ENCODE measurements at places on chromosomes 16 and 17.

GRCh38 chr17:15742921-15743320 is 10.8 kb downstream of the TBC1D26 start:
- no peak for DNase-seq

GRCh38 chr17:43880420-43880991 is 26.8 kb downstream of the MPP2 start:
- peak; percentile 46 for DNase-seq

DNA sequence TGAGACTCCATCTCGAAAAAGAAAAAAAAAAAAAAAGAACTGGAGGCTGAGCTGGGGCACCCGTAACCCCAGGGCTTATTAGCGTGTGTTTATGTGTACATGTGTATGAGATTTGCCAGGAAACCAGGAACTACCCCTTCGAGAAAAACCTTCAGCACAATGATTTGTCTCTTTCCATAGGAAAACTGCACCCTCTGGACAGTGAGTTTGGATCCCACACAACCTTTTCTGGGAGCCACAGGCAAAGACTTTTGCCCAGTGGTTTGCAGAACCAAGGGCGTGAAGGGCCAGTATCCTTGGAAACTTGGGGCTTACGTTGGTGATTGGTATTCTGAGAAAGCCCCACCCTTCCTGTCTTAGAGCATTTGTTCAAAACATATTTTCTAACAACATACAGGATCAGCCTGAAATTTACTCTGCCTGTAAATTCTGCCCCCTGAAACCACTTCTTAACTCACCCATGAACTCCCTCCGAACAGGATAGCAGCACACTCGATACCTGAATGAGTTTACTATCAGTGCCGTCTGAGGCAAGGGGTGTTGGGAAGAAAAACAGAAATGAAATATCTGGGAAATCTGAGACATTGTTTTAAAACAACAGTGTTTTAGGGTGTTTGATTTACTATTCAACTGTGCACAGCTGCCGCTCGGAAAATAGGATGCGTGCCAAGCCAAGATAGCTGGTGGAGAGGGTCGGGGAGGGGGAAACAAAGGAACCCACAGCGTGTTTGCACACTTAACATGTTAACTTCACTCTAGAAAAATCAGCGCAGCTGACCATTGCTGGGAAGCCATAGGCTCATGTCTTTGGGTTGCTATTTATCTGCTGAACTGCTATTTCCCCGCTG is 40.2 kb upstream of the MAF start:
- DNase-seq: no peak

DNA sequence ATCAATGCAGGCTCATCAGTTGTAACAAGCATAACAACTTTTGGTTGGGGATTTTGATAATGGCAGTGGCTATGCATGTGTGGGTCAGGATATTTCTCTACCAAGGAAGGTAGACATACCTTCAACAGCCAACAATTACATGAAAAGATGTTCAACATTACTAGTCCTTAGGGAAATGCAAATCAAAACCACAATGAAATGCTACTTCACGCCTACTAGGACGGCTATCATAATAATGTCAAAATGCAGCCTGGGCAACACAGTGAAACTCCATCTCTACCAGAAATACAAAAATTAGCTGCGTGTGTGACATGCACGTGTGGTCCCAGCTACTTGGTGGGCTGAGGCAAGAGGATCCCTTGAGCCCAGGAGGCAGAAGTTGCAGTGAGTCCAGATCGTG is 7.3 kb upstream of the SLC5A10 start:
- no peak for DNase-seq

- no peak for DNase-seq
These were observed 34.6 kb downstream of the TBCD start for GRCh38 chr17:82786427-82786826.

DNA sequence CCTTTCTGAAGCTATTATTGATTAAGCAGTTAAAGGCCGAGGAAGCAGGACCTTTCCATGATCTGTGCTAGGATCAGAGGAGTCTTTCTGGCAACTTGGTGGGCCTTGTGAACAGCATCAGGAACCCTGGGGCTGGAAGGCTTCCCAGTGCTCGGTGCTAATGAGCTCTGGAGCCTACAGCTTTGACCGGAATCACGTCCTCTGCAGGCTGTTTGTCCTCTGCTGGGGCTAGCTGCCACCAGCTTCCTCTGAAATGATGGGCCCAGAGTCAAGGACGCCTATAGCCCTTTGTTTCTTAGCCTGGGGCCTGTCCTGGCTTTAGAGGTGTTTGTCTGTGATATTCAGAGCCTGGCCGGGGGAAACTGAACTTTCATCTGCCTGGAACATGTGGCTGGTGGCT is 111.6 kb downstream of the SHISA9 start:
- DNase-seq: no peak

DNA sequence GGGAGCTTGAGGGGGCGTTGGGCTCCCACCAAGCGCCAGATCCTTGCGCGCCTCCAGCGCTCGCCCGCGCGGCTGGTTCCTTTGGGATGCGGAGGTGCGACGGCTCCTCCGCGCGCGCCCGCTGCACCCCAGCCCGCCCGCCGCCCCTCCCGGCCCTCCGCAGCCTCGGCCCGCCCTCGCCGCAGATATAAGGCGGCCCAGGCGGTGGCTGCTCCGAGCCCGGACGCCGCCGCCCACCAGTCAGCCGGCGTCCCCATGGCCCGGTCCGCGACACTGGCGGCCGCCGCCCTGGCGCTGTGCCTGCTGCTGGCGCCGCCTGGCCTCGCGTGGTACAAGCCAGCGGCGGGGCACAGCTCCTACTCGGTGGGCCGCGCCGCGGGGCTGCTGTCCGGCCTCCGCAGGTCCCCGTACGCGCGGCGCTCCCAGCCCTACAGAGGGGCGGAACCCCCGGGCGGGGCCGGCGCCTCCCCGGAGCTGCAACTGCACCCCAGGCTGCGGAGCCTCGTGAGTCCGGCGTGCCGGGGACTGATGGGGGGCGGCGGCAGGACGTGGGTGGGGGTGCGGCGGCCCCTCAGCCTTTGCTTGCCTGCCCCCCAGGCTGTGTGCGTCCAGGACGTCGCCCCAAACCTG is at the start of gene NPB:
NPB (plus strand) TSS at position 216 of the 630 bp plus-strand sequence; CDS start at position 256, 40 bp downstream.
- no peak for DNase-seq

DNA sequence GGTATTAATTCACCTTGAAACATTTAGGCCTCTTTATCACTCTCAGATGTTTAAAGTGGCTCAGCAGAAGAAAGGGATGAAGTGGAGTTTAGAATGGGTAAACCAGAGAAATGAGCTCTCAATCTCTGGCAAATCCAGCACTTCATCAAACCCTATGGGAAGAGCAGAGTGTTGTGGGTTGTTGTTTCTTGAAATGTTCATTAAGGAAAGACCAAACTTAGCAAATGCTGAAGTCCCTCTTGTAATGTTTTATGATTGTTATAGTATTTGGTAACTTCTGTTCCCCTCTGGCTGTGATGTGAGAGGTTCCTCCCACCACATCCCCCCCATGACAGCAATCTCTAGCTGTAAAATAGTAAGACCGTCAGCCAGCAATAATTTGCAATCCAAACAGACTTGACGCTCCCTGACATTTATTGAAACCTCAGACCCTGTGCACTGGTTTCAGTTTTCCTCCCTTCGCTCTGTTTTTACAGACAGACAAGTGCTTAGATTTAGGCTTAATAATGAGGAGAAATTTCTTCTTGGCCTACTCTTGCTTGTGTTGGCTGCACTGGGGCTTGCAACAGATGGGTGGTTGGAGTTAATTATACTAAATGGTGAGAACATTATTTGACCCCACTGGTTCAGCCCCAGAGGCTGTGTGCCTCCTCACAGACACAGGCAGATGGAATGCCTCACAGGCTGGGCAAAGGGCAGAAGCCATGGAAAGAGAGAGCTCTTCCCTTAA is 609.4 kb upstream of the SOX9 start:
- DNase-seq: no peak

GRCh38 chr16:6483469-6484033 is 849.1 kb upstream of the RBFOX1 start:
- DNase-seq: no peak

DNA sequence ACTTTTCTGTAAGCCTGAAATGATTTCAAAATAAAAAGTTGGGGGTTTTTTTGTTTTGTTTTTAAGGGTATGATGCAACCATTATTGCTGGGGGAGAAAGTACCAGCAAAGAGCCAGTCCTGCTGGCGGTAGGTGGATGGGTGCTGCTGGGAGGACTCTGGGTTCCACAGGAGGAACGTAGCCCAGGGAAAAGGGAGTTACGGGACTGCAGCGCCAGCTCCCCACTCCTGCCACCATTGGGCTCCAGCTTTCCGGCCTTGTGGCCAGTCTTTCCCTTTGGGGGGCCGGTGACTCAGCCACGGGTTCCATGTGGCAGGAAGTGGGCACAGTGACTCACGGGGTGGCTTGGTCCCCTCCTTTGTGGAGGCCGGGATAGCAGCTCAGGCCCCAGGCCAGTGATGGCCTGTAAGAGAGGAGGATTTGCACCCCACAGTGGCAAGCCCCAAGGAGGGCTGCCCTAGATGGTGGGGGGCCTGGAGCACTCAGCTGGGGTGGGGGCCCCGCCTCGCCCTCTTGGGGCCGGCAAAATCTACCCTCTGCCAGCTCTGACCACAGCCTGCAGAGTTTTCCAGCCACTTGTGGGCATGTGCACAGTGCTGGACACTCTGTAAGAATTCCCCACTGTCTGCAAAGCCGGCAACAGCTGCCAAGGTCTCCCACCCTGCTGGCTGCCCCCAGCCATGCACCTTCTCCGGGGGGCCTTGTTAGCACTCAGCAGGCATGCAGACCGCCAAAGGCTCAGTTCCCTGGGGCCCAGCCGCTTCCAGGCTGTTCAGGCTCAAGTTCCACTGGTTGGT is 30.4 kb downstream of the SOCS3 start:
- DNase-seq: no peak

- DNase-seq: no peak
These were observed 224 bp upstream of the NHERF1 start for GRCh38 chr17:74748279-74748528.

Data from stimulated activated CD4-positive, alpha-beta T cell treated with anti-CD3 and anti-CD28 coated beads, Interleukin-4, amount 100 ng/mL, for 1 hour (primary cell).